ENCODE measurements at places on chromosomes 4 and X.
A peak's percentile ranks its signal among the peaks of the same experiment; 100 is the strongest.

DNA sequence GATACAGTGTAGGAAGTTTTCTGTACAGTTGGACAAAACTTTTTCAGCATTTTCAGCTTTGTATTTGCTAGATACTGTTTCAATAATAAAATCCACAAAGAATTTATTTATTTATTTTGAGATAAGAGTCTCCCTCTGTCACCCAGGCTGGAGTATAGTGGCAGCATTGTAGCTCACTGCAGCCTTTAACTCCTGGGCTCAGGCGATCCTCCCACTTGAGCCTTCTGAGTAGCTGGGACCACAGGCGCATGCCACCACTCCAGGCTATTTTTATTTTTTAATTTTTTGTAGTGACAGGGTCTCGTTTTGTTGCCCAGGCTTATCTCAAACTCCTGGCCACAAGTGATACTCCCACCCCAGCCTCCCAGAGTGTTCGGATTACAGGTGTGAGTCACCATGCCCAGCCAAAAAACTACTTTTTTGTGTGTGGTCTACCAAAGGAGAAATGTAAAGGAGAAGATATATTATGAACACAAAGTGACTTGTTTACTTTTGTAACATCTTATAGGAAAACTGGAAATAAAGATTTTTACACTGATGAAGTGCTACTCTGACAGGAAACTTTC is 13.0 kb upstream of the SOWAHD start:
- DNase-seq: no peak

DNA sequence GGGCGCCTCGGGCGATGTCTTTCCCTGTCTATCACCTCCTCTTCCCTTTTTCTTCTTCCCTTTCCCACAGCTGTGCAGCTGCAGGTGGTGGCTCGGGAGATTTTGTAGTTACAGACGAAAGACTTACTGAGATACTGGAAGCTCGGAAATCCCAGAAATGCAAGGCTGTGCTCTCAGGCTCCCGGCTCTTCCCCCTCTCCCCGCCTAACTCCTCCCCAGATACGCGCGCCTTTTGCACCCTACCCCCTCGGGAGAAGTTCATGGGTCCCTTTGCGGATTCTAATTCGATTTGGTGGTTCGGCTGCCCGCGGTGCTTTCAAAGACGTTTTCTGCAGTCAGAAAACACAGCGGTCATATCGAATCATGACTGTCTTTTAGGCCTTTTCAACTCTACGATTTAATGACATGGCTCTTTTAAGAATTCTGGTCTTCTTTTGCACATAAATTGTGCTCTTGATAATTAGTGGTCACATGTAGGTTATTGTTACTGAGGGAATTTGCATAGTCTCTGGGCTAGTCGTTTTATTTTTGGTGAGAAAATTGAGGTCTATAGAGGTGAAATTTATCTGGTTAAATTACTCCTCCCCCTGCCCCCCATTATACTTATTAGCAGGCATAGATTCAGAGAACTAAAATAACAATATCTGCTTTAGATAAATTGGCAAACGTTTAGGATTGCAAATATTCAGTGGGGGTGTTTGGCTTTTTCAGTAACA is 1.6 kb downstream of the SEPTIN11 start:
- DNase-seq: peak; percentile 20

GRCh38 chr4:119099227-119099810 is 36.3 kb upstream of the MYOZ2 start:
- no peak for DNase-seq

- no peak for DNase-seq
These were observed 3.2 kb upstream of the WDR1 start for GRCh38 chr4:10119773-10120172.

DNA sequence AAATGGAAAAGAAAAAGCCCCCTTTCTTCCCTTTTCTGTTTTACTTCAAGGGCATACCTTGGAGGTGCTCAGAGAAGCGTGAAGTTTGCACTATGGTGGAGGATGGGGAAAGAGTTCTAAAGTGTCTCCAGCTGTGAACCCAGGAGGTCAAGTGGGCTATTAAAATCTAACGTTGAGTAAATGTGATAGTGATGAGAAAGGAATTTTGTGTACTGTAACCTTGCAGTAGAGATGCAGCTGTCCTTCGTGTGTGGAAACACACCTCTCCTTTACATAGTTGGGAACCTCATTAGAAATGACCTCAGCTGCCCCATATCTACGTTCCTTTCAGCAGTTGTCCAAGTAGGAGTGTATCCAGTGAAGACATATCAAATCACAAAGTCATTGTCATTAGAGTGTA is 26.5 kb downstream of the ADH5 start:
- DNase-seq: no peak

DNA sequence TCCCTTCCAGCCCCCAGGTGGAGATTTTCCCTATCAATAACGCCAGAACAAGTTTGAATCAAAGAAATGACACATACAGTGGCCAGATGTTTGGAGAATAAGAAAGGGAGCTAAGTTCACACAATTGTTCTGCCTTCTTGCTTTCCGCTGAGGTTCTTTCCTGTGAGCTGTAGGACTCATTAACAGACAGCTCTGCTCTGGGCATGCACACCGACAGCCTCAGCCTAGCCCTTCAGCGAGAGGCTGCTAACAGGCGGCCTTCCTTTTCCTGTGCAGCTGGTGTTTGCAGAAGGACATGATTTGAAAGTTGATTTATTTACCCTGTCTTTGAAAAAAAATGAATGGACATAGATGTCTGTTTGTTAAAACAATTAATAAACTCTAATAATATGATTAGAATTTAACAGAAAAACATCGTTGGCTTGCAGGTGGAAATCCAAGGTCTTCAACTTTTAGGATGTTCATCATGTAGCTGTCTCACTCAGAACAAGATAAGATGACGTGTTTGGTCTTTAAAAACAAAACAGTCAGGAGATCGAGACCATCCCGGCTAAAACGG is 183.3 kb downstream of the KDR start:
- DNase-seq: peak; percentile 27

- DNase-seq: no peak
These were observed 27.9 kb upstream of the PAPSS1 start for GRCh38 chr4:107747748-107748486.

- no peak for DNase-seq
These were observed 169.9 kb downstream of the BMPR1B start for GRCh38 chr4:94927696-94928095.

GRCh38 chr4:108361886-108362285 is 193.2 kb upstream of the LEF1 start:
- DNase-seq: no peak

- DNase-seq: peak; percentile 73
These were observed 276.5 kb upstream of the AGTR2 start for GRCh38 chrX:115894087-115894486.
